ENCODE measurements at places on chromosomes 16 and 17. TPM values are rescaled to one million over a fixed set of nuclear protein-coding genes. Genes with fewer than 3 reads are reported as not detected.

The TANGO6 gene
- 16.4 TPM for total RNA-seq

The CES3 gene
- 2.1 TPM for total RNA-seq

The USP10 gene
- total RNA-seq = 41.5 TPM

The NPIPA2 gene
- not detected for total RNA-seq

The SLFN12 gene
- 16.8 TPM for total RNA-seq

The RNF166 gene
- 19.9 TPM for total RNA-seq

The HLF gene
- total RNA-seq = 127 TPM

The KCNH6 gene
- 1.2 TPM for total RNA-seq

DNA sequence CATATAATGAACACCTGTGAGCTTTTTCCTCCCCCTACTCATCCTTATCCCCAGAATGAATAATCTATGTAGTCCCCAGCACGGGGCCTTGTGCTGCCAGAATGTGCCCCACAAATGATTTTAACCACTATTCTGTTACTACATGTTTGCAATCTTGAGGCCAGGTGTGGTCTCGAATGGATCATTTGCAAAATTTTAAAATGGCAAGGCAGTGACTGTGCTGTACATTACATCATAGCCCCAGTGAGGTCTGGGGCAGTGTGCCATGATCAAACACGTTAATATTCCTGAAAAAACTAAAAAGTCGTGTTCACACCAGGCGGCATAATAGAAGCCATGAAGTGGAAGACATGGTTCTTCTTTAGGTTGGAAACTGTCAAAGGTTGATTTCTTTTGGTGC lies 479.9 kb upstream of the EEF2KMT start:
- H3K27ac ChIP-seq = no peak overlapping the region
- no peak overlapping the region for H3K4me3 ChIP-seq
- peaks cover 5% of the 10 kb centered on the region for H3K4me1 ChIP-seq
- no peaks in the 10 kb centered on the region for H3K27me3 ChIP-seq
- no peak for DNase-seq

DNA sequence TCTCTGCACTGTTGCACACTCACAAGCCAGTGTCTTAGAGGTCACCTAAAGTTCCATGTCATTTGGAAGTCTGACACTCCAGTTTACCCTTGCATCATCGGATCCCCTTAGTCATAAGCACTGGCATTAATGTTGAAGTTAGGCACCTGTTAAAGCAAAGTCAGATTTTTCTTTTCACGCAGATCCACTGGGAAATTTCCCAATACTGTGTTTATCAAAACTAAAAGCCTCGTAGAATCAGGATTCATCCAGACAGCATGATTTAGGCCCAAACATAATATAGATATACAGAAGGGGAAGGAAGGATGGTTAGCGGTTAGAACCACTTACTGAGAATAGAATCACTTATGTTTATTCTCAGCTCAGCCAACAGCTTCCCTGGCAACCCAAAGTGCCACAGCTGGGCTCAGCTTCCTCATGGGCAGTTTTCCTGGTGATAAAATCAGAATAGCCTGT lies 30.1 kb upstream of the HAPSTR1 start:
- no peaks in the 10 kb centered on the region for H3K27me3 ChIP-seq
- H3K36me3 ChIP-seq = no peaks in the 10 kb centered on the region
- no peak overlapping the region for H3K4me3 ChIP-seq
- no peak for DNase-seq
- no peaks in the 10 kb centered on the region for H3K4me1 ChIP-seq
- H3K27ac ChIP-seq = no peak overlapping the region

- H3K27me3 ChIP-seq = no peaks in the 10 kb centered on the region
- peak; percentile 17 for DNase-seq
- H3K4me1 ChIP-seq = peaks cover 6% of the 10 kb centered on the region
- no peaks in the 10 kb centered on the region for H3K36me3 ChIP-seq
- H3K27ac ChIP-seq = no peak overlapping the region
- H3K4me3 ChIP-seq = no peak overlapping the region
Measured at GRCh38 chr17:78609191-78609641, 32.0 kb upstream of the DNAH17 start.

- no peak overlapping the region for H3K27ac ChIP-seq
- no peak for DNase-seq
- peaks cover 10% of the 10 kb centered on the region for H3K4me1 ChIP-seq
- H3K4me3 ChIP-seq = no peak overlapping the region
- no peaks in the 10 kb centered on the region for H3K36me3 ChIP-seq
- no peaks in the 10 kb centered on the region for H3K27me3 ChIP-seq
Measured at GRCh38 chr17:73187203-73187769, 5.6 kb upstream of the COG1 start.

GRCh38 chr17:81676906-81677305 lies 6.7 kb downstream of the ARL16 start:
- no peak overlapping the region for H3K4me3 ChIP-seq
- peaks cover 69% of the 10 kb centered on the region for H3K36me3 ChIP-seq
- H3K27me3 ChIP-seq = no peaks in the 10 kb centered on the region
- H3K27ac ChIP-seq = no peak overlapping the region
- DNase-seq = no peak
- H3K4me1 ChIP-seq = peaks cover 17% of the 10 kb centered on the region

- H3K27ac ChIP-seq = no peak overlapping the region
- no peaks in the 10 kb centered on the region for H3K36me3 ChIP-seq
- H3K4me3 ChIP-seq = no peak overlapping the region
Measured at GRCh38 chr16:10150906-10151305, 31.3 kb downstream of the GRIN2A start.

GRCh38 chr17:691423-691822 lies 23.2 kb downstream of the VPS53 start:
- H3K4me3 ChIP-seq = no peak overlapping the region
- no peaks in the 10 kb centered on the region for H3K27me3 ChIP-seq
- peaks cover 35% of the 10 kb centered on the region for H3K36me3 ChIP-seq
- H3K27ac ChIP-seq = no peak overlapping the region
- no peak for DNase-seq
- no peaks in the 10 kb centered on the region for H3K4me1 ChIP-seq

GRCh38 chr17:48253975-48254374 lies 146.4 kb downstream of the SNX11 start:
- no peak overlapping the region for H3K27ac ChIP-seq
- no peaks in the 10 kb centered on the region for H3K27me3 ChIP-seq
- H3K4me3 ChIP-seq = no peak overlapping the region
- DNase-seq = no peak

GRCh38 chr16:48153774-48154173 lies 2.0 kb downstream of the ABCC12 start:
- H3K36me3 ChIP-seq = no peaks in the 10 kb centered on the region
- no peak for DNase-seq
- no peak overlapping the region for H3K27ac ChIP-seq
- H3K4me3 ChIP-seq = no peak overlapping the region

DNA sequence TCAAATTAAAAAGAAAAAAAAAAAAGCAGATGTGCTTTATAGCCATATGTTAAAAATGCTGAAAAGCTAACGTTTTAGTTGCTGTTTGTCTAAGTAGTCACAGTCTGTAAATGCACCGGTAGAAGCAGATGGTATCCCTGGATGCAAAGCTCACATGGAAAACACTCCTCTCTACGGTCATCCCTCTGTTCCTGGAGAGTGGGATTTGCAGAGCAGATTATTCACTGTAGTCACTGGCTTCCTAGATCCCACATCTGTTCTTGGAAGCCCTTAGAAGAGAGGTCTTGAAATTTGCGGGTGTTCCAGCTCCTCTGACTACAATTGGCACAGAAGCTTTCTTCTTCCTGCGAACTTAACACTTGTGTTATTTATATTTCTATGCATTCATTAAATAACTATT lies 186.6 kb downstream of the PMP22 start:
- H3K27me3 ChIP-seq = no peaks in the 10 kb centered on the region
- H3K36me3 ChIP-seq = no peaks in the 10 kb centered on the region
- no peak for DNase-seq

DNA sequence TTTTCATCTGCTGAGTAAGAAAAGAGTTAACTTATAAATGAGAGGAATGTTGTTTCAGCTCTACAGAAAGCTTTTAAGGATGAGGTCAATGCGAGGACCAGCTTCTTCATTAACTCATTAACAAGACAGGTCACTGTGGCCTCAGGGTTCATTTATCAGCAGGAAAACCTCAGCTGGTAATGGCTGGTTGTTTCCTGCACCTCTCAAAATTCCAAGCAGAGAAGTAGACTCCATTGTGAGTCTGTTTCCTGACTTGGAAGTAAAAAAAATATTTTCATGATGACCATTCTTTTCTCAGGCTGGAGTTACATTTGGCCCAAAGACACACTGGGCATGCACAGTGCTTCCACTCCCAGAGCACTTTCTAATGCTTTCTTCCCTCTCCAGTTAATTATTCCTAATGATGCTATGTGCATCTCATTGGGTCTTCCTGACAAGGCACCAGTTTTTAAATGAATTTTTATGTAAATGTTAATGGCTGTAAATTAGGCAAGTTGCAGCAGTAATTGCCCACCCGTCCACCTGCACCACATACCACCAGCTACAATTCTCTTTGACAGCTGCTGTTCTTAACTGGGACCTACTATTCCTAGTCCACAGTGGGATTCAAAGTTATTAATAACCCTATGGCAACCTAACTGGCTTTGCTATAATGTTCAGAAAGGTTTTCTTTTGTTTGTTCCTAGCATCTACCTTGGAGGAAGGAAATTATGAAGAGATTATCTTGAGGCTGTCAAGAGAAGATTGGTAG lies 89.5 kb upstream of the BCAR1 start:
- H3K27ac ChIP-seq = peak overlapping the region; percentile 55
- no peak overlapping the region for H3K4me3 ChIP-seq
- no peak for DNase-seq
- H3K27me3 ChIP-seq = no peaks in the 10 kb centered on the region
- no peaks in the 10 kb centered on the region for H3K36me3 ChIP-seq

- H3K27me3 ChIP-seq = no peaks in the 10 kb centered on the region
- no peaks in the 10 kb centered on the region for H3K4me1 ChIP-seq
- peaks cover 12% of the 10 kb centered on the region for H3K36me3 ChIP-seq
Measured at GRCh38 chr17:1865252-1866037, 35.6 kb downstream of the RPA1 start.

- H3K27me3 ChIP-seq = no peaks in the 10 kb centered on the region
- H3K27ac ChIP-seq = no peak overlapping the region
- H3K4me3 ChIP-seq = no peak overlapping the region
- no peaks in the 10 kb centered on the region for H3K36me3 ChIP-seq
Measured at GRCh38 chr17:11935734-11936406, 61.4 kb downstream of the ZNF18 start.

DNA sequence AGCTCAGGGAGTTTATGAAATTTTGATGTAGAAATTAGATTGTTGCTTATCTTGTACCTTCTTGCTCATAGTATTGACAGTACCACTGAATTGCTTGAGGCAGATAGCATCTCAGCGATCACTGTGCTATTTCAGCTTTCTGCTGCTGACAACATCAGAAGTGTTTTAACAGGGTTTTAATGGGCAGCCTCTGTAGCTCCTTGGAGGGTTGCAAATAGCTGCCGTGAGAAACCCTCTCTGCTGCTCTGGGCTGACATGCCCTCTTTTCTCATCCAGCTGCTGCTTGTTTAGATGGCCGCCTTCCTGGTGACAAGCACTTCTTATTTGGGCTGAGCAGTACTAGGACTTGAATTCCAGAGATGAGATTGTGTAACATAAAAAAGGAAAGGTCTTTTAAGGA lies 180.2 kb upstream of the TBX2 start:
- DNase-seq = no peak
- H3K4me1 ChIP-seq = no peaks in the 10 kb centered on the region
- no peak overlapping the region for H3K4me3 ChIP-seq
- H3K36me3 ChIP-seq = no peaks in the 10 kb centered on the region
- H3K27ac ChIP-seq = no peak overlapping the region
- H3K27me3 ChIP-seq = no peaks in the 10 kb centered on the region

- H3K4me3 ChIP-seq = peak overlapping the region; percentile 83
- H3K36me3 ChIP-seq = peaks cover 13% of the 10 kb centered on the region
- no peak for DNase-seq
Measured at GRCh38 chr17:40340880-40341807, 23.4 kb downstream of the GJD3 start.

DNA sequence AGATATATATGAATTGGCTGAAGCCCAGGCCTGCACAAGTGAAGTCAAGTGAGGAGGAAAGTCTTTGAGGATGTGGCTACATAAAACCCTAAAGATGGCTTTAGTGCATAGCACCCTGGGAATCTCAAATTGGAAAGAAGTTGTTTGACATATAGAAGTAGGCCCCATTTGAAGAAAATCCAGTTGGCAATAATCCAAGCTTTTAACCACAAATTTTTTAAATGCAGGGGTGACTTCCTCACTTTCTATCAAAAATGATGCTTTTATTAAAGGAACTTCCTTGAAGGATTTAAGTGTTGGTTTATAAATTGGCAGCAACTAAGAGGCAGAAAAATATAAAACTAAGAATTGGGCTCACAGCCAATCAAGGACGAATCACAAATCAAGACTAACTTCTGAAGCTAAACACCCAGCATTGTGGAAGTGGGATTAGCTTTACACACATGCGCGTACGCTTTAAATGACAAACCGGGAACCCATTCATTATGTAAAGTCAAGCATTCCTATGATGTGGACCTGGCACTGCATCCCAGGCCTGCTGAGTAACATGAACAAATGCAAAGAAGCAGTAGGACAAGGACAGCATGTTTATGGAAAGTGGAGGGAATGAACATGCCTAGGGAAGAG lies 63.3 kb downstream of the NOG start:
- H3K4me1 ChIP-seq = no peaks in the 10 kb centered on the region
- no peak overlapping the region for H3K4me3 ChIP-seq
- H3K27ac ChIP-seq = no peak overlapping the region
- DNase-seq = no peak
- H3K36me3 ChIP-seq = no peaks in the 10 kb centered on the region
- no peaks in the 10 kb centered on the region for H3K27me3 ChIP-seq

- H3K36me3 ChIP-seq = peaks cover under 1% of the 10 kb centered on the region
- no peaks in the 10 kb centered on the region for H3K4me1 ChIP-seq
- no peak for DNase-seq
Measured at GRCh38 chr17:2259769-2260536, 43.6 kb downstream of the SMG6 start.
